ENCODE measurements at places on chromosomes 7 and 10.

- no peak for DNase-seq
Measured at GRCh38 chr10:120671491-120671890, 179.7 kb upstream of the WDR11 start.

- DNase-seq: no peak
Measured at GRCh38 chr10:127990846-127991542, 84.1 kb downstream of the PTPRE start.

GRCh38 chr7:87853237-87853864 is 22.8 kb downstream of the SLC25A40 start:
- DNase-seq: no peak

DNA sequence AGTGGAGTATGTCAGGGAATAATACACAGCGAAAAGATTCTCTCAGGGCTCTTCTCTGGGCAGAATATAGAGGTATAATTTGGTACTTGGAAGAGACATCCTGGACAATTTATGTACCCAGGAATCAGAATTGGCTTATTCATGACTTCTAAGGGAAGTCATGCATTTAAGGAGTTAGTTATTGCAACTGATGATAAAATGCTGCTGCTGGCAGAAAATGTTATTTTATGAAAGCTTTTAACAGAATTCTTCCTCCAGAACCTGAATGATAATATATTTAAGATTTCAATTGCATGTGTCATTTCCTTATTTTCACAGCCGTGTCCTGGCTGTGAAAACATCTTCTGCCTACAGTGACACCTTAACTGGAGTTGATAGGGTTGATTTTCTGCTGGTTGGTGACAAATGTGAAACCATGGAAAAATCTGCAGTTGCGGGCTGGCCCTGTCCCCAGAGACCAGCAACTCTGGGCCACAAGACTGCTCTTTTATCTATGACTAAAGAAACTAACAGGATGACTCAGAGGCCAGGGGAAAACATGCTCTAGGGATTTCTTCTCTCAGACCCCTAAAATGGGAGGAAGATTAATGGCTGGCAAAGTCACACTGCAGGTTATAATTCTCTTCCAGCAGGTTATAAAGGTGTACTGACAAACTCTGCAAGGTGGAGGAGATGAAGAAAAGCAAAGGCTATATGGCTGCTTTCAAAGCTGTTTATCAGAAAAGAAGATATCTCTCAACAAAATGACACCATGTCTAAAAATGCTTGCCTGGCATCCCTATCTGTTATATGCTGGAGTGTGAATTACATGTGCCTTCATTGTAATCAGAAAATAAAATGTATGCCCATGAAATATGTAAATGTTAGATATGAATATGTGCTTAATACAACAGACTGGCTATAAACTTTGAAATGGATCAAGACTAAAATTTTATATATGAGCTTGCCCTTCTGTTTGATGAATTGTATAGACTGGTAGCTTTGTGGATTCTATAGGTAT is 12.1 kb upstream of the TRUB1 start:
- DNase-seq: no peak

DNA sequence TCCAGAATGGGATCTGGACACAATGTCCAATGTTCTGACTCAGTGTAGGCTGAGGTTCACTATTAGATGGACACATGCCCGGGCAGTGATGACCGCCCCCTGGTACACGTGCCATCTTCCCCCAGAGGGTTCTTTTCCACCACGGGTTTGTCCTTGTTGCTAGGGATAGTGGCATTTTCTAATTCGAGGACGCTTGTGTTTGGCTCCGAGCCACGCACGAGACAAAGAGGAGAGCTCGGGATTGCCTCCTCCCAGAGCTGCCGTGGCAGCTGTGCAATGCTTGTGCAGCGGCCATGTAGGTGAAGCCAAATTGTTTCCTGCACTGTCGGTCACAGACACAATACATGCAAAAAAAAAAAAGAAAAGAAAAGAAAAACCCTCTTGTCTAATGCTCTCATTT is 207.5 kb downstream of the PAXIP1 start:
- DNase-seq: no peak

DNA sequence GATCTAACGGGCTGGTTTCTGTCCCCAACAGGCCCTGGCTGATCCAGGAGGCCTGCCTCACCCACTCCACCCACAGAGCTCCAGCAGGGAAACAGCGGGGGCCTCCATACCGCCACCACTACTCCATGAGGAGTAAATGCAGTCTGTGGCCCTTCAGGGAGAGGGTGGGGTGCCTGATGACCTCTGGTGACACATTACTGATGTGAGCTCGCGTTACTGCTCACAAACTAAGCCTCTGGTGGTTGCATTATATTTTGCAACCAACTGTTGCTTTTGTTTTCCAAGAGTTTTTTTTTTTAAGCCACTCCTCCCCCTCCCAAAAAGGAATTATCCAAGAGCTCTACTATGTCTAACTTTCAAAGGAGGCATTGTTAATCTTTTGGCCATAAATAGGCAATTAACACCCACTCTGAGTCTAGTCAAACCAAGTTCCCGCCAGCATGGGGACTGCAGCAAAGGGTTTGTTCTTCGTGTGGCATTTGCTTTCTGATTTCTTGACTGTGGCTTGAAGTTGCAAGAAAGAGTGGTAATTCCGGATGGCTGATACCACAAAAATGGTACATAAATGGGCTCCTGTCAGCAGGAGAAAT is 72.6 kb downstream of the FAM53B start:
- no peak for DNase-seq

GRCh38 chr7:84188786-84189405 is 5.7 kb downstream of the SEMA3A start:
- no peak for DNase-seq

DNA sequence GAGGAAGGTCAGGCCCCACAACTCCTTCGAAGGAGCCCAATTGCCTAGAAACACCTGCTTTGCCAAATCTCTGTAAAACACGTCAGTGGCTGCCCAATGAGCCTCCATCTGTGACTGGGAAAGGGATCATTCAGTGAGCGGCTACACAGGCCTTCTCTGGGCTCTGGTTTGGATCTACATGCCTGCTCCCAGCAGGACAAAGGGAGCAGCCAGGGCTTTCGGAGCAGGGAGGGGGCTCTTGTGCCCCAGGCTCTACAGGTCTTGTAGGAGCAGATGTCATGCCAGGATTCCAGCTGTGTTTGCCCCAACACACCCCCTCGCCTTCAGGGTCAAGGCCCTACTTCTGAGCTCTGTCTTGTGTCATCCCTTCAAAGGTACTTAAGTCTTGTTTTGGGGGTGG is 73.5 kb downstream of the CLEC2L start:
- no peak for DNase-seq

DNA sequence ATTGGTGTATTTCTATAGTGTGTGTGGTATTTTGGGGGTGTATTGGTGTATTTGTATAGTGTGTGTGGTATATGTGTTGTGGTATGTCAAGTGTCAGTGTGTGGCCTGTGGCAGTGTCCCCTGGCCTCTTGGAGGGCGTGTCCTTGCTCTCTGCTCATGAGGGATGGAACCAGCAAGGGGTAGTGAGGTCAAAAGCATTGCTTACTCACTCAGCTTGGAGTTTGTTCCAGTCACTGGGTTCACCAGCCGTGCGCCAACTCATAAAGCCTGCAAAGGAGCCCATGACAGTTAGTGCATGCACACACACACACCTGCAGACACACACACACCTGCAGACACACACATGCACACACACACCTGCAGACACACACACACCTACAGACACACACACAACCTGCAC is 4.3 kb upstream of the TRPV6 start:
- DNase-seq: no peak

DNA sequence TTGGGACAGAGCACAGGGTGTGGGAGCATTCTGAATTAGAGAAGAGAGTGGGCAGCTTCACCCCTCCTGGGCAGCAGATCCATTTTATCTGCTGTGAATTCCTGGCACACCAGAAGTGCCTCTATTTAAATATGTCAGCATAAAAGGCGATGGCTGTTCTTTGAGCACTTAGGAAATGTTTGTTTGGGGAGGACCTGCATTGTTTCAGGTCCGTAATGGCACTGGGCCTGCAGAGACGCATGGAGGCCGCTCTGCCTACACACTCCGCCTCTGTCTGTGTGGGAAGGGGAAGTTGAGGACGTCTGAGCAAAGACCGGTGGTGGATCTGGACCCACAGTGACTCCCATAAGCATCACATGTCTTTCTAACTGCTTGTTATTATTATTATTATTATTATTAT is 253.2 kb downstream of the CAMK1D start:
- no peak for DNase-seq

Measured in NCI-H1930 (cell line).